ENCODE measurements at places on chromosomes 7 and 10.

DNA sequence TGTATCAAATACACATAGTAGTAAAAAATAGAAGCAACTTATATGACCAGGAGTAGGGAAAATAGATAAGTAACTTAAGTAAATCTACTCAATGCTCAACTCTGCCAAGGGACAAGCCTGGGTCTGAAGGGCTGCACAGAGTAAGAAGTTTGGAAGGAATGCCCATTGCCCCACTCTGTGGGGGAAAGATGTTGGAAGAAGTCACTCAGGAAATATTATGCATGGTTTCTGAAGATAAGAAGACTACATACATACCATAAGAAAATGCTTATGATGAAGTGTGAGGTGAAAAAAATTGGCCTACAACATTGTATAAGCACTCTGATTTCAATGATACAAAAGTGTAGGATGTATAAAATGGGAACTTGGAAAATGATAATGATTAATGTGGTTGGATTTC lies 54.0 kb downstream of the LAMB4 start:
- DNase-seq = no peak

- DNase-seq = no peak
These were observed 51.3 kb upstream of the LRGUK start for GRCh38 chr7:134075799-134076198.

DNA sequence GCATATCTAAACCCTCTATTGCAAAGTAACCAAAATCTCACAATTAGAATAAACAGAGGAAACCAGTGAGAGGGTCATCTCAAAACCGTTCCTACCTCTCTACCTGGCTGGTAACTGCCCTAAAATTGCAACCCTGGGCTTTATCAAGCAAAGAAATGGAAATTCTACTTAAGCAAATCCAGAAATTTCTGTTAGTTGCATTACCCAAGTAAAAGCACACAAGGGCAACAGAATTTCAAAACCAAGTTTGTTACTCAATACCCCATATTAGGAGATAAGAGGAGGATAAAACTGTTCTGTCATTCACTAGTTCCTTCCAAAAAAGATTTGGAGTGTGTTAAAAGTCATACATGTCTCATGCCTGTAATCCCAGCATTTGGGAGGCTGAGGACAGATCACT lies 195.3 kb downstream of the FAM107B start:
- DNase-seq = no peak

DNA sequence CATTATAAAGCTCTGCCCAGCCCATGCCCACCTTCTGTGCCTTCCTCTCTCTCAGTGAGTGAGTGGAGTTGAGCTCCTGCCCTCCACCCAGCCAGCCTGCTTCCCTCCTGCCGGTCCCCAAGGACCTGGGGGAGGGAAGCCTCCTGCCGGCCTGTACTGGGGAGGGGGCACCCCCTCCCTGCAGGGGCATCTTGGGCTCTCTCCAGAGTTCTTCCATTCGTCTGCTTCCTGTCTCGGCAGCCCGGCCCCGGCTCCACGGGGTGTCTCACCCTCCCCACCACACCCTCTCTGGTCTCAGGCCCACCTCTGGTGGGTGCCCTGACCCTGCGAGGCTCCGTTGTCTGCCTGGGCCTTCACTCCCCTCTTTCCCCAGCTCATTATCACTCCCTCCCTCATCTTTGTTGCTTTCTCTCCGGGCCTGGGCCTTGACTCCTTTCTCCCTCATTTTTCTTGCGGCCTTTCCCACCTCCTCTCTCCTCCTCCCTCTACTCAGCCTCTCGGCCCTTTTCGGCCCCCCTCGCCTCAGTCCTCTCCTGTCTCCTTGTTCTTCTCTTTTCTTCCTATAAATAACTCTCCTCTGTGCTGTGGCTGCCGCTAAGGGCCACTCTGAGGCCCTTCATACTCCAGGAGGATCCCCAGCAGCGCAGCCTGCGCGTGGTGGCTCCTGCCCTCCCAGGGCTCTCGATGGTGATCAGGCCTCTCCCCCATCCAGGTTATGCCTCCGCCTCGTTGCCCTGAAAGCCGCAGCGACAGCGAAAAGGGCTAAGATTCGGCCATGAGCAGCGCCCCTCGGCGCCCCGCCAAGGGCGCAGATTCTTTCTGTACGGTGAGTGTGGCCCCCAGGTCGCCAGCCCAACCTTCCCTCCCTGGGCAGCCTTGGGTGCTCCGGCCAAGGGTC lies 2.1 kb downstream of the SLC4A2 start:
- no peak for DNase-seq

- DNase-seq = no peak
These were observed 149.2 kb downstream of the PAXIP1 start for GRCh38 chr7:154853727-154854095.

DNA sequence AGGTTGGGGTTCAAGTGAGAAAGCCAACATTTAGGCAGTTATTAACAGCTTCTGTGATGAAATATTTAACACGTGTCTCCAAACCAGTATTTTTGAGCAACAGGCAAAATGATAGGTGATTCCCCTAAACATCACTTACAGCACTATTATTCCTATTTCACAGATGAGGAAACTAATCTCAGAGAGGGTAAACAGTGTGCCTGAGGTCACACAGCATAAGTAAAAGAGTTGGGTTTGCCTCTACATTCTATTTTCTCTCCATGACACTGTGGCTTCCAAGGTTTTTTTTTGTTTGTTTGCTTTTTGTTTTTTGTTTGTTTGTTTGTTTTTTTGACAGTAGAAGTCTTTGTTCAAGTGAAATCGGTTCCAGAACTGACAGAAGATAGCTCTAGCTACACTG lies 43.2 kb upstream of the PDCD4 start:
- DNase-seq = no peak
